Pancreas (tissue), 10 donors: ENCODE measurements at places on chromosomes 7 and 10. TPM values are rescaled to one million over a fixed set of nuclear protein-coding genes. Genes with fewer than 3 reads are reported as not detected.

CFAP70 gene
- total RNA-seq: 3.1 TPM

FAM185A gene
- total RNA-seq: 5.3 TPM

JCAD gene
- total RNA-seq: 19.3 TPM

PSPH gene
- total RNA-seq: 8.1 TPM

PRKCQ gene
- total RNA-seq: 3.5 TPM

CLRN3 gene
- 0.69 TPM for total RNA-seq

CARD11 gene
- 5.3 TPM for total RNA-seq

- no peak for DNase-seq
Measured at GRCh38 chr7:158274996-158275395, 312.6 kb downstream of the PTPRN2 start.

GRCh38 chr7:80253237-80253636, 118.6 kb downstream of the GNAI1 start:
- DNase-seq: no peak

- DNase-seq: no peak
Measured at GRCh38 chr7:75644589-75644988, 94.2 kb downstream of the HIP1 start.

GRCh38 chr7:48528646-48529045, 357.4 kb downstream of the ABCA13 start:
- no peak for DNase-seq

DNA sequence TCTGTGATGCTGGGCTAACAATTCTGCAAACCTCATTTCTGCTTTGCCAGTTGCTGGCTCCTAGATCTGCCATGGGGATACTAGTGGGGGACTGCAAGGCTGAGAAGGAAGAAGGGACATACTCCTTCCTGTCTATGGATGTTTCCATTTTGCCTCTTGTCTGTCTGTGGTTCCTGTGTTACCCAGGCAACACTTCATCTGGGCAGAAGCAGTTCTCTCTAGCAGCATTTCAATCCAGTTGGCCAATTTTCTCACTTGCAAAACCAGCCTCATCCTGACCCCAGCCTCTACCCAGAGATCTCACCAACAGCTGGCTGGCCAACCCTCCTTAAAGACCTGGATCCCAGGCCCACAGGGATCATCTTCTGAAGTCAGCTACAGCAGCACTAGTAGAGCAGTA, 131.7 kb downstream of the DOCK4 start:
- DNase-seq: no peak

GRCh38 chr7:17144322-17144721, 154.1 kb upstream of the AHR start:
- no peak for DNase-seq

DNA sequence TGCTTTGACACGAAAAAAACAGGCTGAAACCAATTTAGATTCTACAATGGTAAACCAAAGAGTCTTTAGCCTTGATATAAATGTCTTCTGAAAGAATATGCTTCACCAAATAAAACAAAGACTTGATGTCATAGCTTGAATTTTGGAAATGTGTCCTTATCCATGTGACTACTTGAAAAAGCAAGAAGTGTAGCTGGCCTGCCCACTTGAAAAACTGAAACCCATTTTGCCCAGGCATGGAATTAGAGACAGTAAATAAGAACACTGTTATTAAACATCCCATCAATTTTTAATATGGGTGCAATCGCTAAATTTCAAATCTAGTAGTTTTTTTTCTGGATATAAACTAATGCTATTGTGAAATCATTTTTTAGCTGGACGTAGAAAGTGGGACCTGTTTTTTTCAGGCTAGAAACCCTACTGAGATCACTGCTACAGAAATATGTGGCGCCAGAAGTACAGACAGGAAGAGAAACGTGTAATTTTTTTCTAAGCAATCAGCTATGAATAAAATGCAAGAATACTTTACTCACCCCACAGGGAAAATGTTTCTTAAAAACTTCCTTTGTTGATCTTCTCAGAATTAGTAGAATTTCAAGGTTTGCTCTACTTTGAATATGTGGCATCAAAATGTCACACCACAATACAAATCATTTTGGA, 56.7 kb downstream of the PIP4K2A start:
- DNase-seq: no peak

GRCh38 chr7:155631155-155631554, 13.3 kb upstream of the RBM33 start:
- no peak for DNase-seq

DNA sequence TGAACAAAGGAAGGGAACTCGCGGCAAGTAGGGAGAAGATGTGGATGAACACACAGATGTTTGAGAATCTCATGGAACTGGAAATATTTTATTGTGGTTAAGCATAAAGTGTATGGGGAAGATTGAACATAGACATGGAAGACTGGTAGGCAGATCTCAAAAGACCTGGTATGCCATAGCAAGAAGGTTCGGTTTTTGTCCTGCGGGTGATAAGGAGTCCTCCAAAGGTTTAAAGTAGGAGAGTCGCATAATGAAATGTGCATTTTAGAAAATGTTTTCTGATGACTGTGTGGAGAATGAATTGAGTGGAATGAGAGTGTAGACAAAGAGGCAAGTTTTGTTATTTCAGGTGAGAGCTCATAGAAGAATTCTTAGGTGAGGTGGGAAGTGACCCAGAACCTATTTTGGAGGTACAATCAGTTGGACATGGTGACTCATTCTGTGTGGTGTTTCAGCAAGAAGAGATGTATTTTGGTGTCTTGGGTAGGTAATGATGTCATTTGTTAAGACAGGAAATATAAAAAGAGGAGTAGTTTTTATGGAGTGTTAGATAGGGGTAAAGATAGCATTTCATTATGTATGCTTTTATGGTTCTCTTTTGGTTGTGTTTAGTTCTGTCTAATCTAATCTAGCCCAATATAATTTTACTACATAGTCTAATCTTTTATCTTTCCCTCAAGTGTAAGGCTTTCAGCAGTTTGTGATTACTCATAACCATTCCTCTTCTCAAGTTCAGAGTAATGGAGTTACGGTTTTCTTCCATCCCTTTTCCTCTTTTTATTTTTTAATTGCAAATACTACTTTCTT, 239.2 kb downstream of the EXOC4 start:
- no peak for DNase-seq

DNA sequence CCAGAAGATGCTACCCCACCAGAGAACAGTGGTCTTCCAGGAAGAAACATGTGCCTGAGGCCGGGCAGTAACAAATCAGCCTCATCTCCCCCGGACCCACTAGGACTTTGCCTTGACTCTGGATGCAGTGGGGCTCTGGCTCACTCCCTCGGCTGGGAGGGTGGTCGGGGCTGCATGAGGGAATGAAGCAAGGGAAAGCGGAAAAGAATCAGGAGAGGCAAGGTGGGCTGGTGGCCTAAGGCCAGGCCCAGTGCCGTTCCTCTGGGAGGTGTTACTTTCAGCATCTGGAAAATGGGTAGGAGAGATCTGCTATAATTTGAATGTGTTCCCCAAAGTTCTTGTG, 51.8 kb downstream of the CLEC2L start:
- peak; percentile 28 for DNase-seq

DNA sequence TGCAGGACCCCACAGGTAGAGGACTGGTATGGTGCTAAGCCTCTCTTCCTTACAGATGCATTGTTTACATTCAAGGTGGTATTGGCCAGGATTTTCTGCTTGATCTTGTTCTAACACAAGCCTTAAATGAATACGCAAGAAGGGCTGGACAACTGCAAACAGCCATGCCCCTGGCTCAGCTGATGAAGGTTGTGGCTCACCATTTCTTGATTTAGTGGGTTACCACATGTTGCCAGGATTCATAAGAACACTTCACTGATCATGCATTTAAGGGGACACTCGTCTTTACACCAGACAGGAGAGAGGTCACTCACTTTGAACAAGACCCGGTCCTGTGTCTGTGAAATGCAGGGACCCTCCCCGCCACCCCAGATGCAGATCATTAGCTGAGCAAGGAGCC, 82.2 kb downstream of the CHN2 start:
- DNase-seq: no peak

DNA sequence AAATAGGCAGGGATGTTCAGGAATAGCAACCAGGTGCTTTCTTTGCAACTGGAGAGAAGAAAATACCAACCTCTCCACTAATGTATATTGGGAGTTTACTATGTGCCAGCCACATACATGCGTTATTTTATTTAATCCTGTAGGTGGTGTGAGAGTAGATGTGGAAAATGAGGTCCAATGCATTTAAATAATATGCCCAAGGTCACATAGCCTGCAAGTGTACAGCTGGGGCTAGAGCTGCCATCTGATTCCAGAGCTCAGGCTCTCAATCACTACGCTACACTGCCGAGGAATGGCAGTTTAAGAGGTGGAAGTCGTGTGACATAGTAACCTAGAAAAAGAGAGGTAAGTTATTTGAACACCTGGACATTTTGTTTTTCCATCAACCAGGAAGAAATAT, 277.0 kb downstream of the EXOC4 start:
- no peak for DNase-seq

- DNase-seq: no peak
Measured at GRCh38 chr10:52258799-52259425, 55.2 kb upstream of the DKK1 start.

DNA sequence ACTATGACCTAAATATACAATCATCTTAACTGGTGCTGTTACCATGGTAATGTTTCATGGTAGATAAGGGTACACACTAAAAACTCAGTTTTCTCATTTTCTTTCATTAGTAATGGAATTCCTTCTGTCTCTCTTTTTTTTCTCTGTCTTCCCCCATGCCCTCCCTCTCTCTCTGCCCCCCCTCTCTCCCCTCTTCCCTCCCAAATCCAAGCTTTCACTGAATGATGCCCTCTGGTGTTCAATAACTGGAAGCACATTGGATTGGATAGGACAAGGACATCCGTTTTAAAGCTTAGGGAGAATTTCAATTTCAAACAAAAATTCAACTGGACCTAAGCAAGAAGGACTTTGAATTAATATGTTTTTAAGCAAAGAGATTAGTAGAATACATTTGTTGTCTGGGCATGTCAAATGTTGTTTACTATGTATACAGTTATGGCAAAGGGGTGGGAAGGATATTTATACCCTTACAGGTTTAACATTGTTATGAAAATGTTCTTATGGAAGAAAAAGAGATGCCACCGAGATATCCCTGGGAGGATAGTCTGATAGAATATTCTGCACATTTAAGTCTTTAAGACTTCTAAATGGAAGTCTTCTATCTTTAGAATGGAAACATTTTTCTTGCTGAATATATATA, 6.1 kb downstream of the CHRM2 start:
- no peak for DNase-seq
